ENCODE measurements at places on chromosomes 7 and 10.

DNA sequence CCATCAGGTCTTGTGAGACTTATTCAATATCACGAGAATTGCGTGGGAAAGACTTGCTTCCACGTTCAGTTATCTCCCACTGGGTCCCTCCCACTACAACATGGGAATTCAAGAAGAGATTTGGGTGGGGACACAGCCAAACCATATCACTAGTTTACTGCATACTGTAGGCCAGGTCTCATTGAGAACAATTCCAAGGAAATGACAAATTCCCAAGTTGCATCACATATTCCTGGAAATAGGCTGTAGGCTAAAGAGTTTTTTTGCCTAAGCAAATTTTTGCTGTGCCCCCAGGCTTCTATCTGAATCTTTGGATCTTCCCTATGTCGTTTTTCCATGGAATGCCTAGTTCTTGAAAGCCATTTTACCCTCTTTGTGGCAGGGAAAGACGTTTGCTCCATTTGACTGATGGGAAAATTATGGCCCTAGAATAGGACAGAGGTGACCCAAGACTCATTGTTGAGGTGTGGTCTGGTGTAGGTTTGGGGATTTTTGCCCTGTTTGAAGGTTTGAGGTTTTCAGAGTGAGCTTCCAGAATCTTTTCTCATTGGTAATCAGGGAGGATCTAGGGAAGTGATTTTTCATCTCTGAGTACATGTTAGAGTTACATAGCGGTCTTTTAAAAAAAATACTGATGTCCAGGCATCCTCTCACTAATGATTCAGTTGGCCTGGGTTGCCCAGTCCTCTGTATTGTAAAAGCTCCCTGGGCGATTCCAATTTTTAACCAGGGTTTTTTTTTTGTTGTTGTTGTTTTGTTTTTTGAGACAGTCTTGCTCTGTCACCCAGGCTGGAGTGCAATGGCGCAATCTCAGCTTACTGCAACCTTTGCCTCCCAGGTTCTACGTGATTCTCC, 44.4 kb downstream of the TACR2 start:
- no peak for DNase-seq

GRCh38 chr10:33277135-33277536, 57.3 kb downstream of the NRP1 start:
- DNase-seq = no peak

DNA sequence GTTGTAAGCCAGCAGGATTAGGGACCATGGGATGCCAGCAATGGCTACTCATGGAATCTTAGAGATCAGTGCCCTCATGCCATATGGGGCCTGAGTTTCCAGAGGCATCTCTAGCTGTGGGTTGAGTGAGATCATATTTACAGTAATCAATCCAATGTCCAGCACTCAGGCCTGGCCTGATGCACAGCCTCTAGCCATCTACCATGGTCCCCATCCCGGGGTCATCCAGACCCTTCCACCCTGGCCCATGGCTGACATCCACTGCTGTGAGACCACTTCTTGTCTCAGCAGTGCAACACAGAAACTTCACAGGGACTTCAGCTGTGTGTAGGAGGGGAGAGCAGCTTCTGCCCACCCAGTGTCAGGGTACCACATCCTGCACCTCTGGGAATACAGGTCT, 6.5 kb upstream of the ADCY1 start:
- DNase-seq = no peak

- DNase-seq = no peak
Observed at GRCh38 chr7:29086545-29086944, 59.8 kb downstream of the CPVL start.

GRCh38 chr7:141234335-141235105, 160.7 kb downstream of the TMEM178B start:
- no peak for DNase-seq

DNA sequence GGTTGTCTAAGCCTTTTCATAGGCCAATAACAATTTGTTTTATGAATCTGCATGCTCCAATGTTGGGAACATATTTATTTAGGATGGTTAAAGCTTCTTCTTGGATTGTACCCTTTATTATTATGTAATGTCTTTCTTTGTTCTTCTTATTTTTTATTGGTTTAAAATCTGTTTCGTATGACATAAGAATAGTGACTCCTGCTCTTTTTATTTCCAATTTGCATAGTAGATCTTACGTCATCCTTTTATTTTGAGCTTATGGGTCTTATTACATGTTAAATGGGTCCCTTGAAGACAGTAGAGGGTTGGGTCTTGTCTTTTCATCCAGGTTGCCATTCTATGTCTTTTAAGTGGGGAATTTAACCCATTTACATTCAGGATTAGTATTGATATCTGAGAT, 561.9 kb upstream of the GHITM start:
- no peak for DNase-seq

DNA sequence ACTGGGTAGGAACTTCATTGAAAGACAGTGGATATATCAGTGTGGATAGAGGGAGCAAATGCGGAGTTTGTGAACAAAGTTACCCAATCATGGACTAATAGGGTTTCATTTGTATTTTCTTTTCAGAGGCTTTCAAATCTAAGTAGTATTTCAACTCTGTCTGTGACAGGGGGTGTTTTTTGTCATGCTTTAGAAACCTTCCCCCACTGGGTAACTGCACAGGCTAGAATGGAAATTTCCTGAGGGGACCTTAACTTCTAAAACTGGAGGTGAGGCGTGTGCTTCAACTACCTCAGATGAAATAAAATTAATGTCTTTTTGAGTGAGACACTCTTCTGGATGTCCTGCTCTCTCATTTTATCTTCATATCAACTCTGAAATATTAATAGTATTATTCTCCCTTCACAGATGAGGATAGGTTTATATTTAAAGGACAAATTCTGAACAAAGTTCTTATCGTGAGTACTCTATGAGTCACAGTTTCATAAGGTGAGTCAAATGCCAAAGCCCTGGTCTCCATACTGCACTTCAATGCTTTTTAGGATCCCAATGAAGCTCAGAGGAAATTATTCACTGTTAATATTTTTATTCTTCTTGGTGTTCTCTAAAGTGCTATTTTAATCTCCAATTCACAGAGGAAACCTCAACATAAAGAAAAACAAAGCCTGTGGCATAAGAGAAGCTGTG, 770.6 kb downstream of the CCSER2 start:
- DNase-seq = no peak

GRCh38 chr10:99930731-99931550, 78.8 kb downstream of the DNMBP start:
- DNase-seq = no peak

DNA sequence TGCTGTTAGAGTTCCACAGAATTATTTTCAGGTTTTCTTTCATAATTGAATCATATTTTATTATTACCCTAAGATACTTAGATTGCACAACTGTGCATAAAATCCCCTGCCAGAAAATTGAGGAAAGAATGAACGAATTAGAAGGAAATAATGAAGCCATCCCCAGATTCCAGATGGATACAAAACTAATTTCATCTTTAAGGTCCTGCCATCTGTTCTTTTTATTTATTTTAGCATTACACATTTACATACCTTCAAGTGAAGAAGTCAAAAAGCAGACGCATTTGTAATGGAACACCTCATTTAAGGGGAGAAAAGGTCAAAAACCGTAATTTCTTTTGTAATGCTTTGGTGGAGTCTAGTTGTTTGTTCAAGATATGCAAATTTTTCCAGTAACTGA, 77.0 kb upstream of the LRRTM3 start:
- no peak for DNase-seq

DNA sequence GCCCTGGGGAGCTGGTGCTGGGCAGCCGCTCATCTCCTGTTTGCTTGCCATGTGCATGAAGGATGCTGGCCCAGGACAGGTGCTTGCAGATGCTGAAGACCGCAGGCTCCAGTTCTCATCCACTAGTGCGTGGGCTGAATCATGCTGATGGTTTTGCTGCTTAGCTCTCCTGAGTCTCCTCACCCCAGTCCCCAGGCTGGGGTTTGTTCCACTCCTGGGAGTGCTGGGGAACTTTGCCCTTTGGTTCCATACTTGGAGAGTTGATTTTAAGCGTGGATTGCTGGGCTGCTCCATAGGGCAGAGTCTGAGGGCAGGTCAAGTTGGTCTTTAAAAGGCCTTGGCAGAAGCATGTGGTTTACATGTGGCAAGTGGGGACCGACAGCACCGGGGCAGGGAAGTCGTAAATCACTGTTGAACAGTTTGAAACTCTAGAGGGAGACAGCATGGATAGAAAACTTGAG, 9.1 kb downstream of the DYNC2I1 start:
- DNase-seq = no peak

DNA sequence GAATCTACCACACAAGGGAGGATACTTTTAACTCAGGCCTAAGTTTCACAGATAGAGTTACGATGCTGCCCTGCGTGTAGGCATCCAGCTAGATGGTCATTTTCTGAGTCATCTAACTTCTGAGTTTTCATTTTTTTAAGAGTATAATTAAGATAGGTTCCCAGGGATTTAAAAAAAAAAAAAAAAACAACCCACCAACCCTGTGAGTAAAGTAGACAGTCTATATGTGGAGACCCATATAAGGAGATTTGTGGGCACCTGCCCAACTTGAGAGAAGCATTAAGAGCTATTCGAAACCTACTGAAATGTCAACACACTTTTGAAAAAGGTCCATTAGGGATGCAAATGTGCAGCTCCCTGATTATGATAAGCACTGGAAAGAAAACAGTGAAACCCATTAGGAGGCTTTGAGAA, 257.3 kb downstream of the TRIL start:
- no peak for DNase-seq

GRCh38 chr10:62893036-62893435, 76.9 kb upstream of the EGR2 start:
- no peak for DNase-seq

DNA sequence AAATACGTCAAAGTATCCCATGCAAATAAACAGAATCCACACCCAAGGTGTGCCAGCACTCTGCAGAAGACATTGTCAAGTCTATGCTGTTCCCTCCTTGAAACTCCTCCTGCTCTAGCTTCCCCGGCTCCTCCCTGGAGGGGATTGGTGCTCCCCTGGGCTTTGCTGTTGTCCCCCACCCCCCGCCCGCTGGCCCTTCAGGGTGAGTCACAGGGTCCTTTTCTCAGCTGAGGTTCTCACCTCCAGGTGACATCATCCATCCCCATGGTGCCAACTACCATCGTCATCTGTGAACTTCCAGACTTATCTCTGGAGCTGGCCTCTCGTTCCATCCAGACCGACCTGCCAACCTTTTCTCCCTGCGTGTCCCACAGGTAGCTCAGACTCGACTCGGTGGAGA, 77.0 kb downstream of the ITIH5 start:
- DNase-seq = no peak

- DNase-seq = no peak
Observed at GRCh38 chr10:1449572-1450205, 287.6 kb downstream of the ADARB2 start.

GRCh38 chr10:122510326-122510725, 49.0 kb downstream of the HTRA1 start:
- no peak for DNase-seq
